Activated CD8-positive, alpha-beta memory T cell treated with anti-CD3 and anti-CD28 coated beads for 4 hours (primary cell): ENCODE measurements at places on chromosomes 2 and 18.

DNA sequence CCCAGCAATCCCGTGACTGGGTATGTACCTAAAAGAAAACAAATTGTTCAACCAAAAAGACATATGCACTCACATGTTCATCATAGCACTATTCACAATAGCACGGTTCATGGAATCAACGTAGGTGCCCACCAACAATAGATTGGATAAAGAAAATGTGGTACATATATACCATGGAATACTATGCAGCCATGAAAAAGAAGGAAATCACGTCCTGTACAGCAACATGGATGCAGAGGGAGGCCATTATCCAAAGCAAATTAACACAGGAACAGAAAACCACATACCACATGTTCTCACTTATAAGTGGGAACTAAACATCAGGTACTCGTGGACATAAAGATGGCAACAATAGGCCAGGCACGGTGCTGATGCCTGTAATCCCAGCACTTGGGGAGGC, 207.9 kb upstream of the TNP1 start:
- no peak for DNase-seq

DNA sequence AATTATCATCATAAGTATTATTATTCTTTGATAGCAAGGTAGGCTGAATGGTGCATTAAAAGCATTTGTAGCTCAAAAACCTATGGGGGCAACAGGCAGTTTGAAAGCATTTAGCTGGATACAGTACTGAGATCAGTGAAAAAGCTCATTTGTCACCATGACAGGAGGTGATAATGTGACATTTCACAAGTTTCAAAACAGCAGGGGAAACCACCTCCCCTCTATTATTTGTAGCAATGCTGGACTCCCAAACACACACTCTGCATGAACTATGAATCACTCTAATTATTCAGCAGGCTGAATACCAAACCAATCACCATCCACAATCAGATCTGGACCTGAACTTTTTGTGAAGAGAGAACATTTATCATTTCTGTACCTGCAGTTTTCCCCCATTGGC, 63.4 kb downstream of the MYO5B start:
- DNase-seq: no peak

- DNase-seq: no peak
Observed at GRCh38 chr2:180781276-180781675, 199.1 kb upstream of the UBE2E3 start.

DNA sequence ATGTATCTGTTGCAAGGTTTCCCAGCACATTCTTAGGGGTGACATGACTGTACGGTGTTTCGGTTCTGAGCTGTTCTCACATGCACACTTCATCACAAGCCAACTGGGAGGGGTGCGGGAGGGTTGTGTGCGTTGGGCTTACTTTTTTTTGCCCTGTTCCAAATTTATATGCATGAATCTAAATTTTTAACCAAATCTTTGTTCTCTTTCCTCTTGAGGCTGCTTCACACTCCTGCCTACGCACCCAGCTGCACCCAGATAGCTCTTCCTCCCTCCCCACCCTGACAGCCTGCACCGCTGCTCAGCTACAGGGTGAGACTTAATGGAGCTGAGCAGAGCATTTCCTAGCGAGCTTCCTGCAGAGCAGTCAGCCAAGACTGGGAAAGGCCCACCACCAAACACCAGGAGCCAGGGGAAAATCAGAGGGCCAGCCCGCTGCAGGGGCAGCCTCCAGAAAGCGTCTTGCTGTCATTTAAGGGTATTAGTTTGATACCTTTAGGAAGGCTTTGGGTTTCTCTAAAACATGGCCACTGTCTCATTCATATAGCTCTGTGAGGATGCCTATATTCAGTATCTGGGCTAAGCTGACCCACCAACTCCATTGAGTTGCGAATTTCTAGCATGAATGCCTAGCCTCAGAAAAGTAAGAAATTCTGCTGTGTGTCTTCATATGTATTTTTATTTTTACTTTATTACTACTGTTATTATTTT, 84.5 kb downstream of the POU3F3 start:
- DNase-seq: no peak

DNA sequence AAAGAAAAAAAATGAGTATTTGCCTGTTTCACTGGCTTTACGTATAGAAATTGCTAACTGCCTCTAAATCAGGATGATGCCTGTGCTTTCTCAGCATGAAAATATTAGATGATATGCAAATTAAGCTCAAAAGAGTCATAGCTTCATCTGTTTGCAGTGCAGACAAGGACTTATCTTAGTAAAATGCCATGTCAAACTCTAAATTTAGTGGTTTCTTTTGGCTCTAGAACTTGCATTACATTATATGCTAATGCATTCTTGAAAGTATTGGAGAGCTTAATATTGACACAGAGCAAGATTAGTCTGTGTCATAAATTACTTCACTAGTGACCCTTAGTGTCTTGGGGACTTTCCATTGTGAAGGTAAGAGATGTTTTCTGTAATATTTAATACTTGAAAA, 1109.1 kb upstream of the NRXN1 start:
- DNase-seq: no peak

DNA sequence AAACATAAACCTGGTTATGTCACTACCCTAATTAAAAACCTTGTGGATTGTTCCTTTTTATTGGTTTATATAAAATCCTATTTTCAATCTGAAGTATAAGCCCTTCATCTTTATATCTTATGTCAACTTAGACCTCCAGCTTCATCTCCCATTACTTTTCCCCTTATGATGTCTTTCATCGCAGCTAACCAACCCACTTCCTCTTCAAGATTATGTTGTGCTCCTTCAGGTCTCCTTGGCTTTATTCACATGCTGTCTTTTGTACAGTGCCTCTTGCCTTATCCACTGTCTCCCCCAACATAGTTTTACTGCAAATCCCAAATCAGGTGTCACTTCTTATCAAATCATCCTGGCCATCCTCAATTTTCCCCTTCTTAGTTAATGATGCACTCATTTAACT, 25.9 kb downstream of the MBD5 start:
- DNase-seq: no peak

- no peak for DNase-seq
Observed at GRCh38 chr18:56869189-56869777, 218.1 kb downstream of the WDR7 start.

GRCh38 chr2:239928391-239929350, 96.5 kb downstream of the NDUFA10 start:
- DNase-seq: no peak
